EL (cell line): ENCODE measurements at places on chromosomes 1 and 21.

DNA sequence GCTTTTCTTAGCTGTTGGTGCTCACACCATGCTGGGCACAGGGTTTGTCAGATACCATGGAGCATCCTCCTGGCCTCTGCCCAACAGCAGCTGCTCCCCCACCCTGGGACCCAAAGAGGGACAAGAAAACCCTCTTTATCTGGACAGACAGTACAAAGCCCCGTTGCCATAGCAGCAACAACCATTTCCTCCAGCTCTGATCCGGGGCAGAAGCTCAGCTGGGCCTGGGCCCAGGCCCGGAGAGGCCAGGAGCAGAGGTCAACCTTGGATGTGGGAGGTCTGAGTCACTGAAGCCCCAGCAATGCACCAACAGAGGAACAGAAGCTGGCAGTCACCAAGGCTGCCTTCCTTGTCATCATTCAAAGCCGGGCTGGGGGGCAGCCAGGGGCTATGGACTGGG lies 228.4 kb upstream of the POU3F1 start:
- DNase-seq, result peak; percentile 26

DNA sequence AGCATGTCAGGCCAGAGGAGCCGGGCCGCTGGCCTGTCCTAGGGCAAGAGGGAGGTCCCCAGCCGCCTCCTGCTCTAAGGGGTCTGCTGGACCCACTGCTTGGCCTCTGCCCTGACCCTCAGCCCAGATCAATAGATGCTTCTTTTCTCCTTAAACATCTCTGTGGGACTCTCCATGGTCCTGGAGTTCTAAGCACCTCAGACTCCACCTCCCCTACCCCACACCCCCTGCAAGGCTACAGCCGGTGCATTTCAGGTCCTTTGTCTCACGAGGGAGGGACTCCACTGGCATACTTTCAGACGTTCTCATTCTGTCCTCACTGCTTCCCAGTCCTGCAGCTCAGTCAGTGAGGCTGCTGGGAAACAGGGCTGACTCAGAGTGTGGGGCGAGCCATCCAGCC lies 11.0 kb downstream of the CNTN2 start:
- no peak for DNase-seq

- DNase-seq, result no peak
Measured at GRCh38 chr1:14482784-14483450, 115.6 kb upstream of the KAZN start.

- no peak for DNase-seq
Measured at GRCh38 chr21:28963831-28964230, 28.8 kb downstream of the LTN1 start.
